MG63 (cell line): ENCODE measurements at places on chromosomes 6 and 20. TPM values are rescaled to one million over a fixed set of nuclear protein-coding genes. Genes with fewer than 3 reads are reported as not detected.

- no peak for DNase-seq
Measured at GRCh38 chr6:163162007-163162873, 252.3 kb upstream of the QKI start.

DNA sequence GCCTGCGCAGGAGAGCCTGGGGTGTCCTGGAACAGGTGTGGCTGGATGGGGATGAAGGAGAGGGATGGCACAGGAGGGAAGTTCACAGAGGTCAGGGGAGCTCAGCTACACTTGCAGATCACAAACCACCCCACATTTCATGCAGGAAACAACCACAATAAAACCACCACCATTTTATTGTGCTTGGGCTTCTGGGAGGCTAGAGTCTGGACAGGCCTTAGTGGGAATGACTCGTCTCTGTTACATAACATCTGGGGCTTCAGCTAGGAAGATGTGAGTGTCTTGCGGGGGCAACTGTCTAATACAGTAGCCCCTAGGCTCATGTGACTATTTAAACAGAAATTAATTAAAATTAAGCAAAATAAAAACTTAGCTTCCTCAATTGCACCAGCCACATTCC lies 33.4 kb downstream of the SNX5 start:
- DNase-seq, result no peak

GRCh38 chr6:36414481-36414880 lies 27.0 kb upstream of the ETV7 start:
- no peak for DNase-seq

DNA sequence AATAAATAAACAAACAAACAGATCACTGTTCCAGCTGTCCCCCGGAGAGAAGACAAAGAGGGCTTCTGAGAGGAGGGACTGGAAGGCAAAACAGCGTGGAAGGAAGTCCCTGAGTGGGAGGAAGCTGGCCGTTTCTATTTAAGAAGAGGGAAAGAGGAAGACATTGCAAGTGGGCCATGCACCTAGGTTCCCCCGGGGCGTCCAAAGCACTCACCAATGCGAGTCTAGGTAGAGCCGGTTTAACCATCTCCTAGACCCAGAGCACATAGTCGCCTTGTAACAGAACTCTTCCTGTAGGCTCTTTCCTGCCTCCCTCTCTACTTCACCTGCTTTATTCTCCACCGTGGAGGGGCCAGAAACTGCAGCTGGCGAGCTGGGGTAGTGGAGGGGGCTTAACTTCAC lies 158.4 kb downstream of the ZDHHC14 start:
- no peak for DNase-seq

- no peak for DNase-seq
Measured at GRCh38 chr6:40543776-40544175, 43.4 kb downstream of the LRFN2 start.

GRCh38 chr6:33785778-33786177 lies 3.2 kb downstream of the LEMD2 start:
- no peak for DNase-seq

GRCh38 chr6:106692112-106692818 lies 62.9 kb downstream of the QRSL1 start:
- peak; percentile 85 for DNase-seq

DNA sequence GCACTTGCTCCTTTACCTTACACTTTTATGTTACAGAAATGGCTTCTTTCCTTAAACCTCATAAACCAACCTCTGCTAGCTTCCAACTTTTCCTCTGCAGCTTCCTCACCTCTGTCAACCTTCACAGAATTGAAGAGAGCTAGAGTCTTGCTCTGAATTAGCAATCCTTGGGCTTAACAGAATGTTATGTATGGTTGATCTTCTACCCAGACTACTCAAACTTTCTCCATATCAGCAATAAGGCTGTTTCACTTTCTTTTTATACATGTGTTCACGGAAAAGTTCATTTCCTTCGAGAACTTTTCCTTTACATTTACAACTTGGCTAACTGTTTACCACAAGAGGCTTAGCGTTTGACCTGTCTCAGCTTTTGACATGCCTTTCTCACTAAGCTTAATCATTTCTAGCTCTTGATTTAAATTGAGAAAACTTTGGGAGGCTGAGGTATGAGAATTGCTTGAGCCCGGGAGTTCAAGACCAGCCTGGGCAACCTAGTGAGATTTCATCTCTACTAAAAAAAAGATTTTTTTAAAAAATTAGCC lies 207.3 kb downstream of the BMP7 start:
- no peak for DNase-seq

GRCh38 chr6:111813237-111813636 lies 60.0 kb downstream of the FYN start:
- DNase-seq, result no peak

GRCh38 chr6:159525445-159526025 lies 167.5 kb downstream of the SOD2 start:
- no peak for DNase-seq

DNA sequence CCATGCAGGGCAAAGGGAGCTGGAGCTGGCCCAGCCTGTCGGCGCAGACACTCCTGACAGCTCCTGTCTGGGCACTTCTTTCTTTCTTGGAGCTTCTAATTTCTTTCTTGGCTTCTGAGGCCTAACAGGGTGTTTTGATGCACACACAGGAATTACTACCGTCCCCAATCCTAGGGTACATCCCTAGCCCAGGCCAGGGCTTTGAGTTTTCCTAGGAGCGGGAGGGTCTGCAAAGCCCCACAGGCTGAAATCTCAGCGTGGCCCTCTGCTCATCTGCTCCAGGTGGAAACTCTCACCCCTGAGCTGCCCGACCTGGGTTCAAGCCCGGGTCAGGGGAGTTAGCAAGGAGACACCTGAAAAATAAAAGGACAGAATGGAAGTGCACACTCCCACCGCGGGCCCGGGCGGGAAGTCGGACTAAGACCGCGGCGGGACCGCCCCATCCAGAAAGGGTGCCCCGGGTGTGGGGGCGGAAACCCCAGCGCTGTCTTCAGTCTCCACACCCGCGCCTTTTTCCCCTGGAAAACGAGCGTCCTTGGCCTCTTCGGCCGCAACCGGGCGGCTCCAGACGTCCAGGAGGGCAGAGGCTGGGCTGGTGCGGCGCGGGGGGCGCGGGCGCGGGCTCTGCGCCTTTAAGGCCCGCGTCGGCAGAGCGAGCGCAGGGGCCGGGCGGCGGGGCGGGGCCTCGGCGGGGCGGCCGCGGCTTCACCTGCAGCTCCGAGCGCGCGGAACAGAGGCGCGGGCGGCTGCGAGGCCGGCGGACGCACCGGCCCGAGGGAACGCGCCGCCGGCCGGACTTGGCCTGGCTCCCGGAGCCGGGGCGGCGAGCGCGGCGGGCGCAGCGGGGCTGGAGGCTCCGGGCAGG lies at the start of gene CDH4:
Gene CDH4 (plus strand): TSS at position 733 of the 865 bp plus-strand sequence.
- peak; percentile 12 for DNase-seq

- peak; percentile 40 for DNase-seq
Measured at GRCh38 chr6:13794184-13794583, 20.2 kb downstream of the MCUR1 start.

- no peak for DNase-seq
Measured at GRCh38 chr6:87264481-87264880, 57.9 kb upstream of the SMIM8 start.

LRRC1 gene
- total RNA-seq, result 0.62 and 0.72 TPM in 2 replicates

TULP4 gene
- total RNA-seq, result 10.4 and 19.1 TPM in 2 replicates

DEFB132 gene
- total RNA-seq, result not detected in 2 replicates
